ENCODE measurements at places on chromosomes 16 and 17. TPM values are rescaled to one million over a fixed set of nuclear protein-coding genes. Genes with fewer than 3 reads are reported as not detected.
A peak's percentile ranks its signal among the peaks of the same experiment; 100 is the strongest.

Gene HID1
- 16.7 TPM for total RNA-seq

Gene TMED6
- total RNA-seq, result 0.72 TPM

DNA sequence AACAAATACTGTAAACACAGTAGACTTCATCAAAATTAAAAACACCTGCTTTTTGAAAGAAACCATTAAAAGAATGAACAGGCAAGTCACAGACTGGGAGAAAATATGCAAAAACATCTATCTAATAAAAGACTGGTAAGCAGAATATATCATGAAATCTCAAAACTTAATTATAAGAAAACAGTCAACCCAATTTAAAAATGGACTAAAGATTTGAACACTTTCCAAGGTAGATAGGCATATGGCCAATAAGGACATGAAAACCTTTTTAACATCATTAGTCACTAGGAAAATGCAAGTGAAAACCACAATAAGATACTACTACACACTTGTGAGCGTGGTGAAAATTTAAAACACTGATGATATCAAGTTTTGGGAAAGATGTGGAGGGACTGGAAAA, 218.7 kb downstream of the CEP112 start:
- DNase-seq, result no peak

- no peak for DNase-seq
These were observed 103.5 kb upstream of the XYLT1 start for GRCh38 chr16:17574256-17574655.

DNA sequence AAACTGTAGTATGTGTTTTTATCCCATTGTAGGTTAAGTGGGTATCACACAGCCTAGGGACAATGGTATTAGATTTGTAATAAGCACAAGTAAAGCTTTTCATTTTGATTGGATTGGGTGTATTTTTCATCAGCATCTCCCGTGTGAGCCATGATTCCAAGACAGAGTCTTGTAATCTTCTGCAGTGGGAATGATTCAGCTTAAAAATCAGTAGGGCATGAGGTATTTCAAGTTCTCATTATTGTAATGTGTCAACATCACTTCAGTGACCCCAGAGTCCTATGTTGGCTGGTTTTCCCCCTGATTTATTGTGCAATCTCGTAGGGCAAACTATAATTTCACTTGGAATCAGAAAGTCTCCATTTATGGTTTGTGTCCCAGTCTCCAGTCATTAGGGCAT, 833.2 kb upstream of the RBFOX1 start:
- no peak for DNase-seq

- no peak for DNase-seq
These were observed 130.8 kb upstream of the CHMP6 start for GRCh38 chr17:80860703-80861417.

DNA sequence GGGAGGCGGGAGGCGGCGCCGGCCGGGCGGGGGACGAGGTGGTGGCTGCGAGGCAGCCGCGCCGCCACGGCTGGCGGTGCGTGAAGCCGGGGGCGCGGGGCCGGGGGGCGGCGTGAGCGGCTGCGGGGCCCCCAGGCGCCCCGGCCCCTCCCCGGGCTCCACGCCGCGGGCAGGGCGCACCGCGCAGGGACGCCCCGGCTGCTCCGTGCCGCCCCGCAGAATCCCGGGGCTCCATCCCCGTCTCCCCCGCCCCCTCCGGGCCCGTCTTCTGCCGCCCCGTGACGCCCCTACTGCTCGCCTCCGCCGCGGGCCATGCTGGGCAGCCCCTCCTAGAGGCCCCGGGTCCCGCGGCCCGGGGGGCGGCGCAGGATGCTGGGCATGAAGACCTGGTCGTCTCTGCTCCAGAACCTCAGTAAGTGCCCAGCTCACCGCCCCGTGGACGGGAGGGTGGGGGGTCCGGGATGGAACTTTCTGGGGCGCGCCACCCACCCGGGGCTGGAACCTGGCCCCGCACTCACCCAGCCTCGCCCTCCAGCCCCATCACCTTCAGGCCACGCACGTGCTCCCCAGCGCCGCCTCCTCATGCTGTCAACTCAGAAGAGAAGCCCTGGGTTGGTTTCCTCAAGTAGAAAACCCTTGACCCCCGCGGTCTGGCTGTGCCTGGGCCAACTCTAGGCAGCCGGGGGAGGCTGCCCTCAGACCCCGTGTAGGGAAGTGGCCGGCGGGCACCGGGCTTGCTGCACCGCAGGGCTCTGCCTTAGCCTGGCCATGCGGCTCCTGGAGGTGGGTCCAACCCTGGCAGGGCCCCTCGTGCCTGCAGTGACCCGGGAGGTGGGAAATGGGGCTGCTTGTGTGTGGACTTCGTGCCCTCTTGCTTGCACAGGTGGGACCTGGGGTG, 150.2 kb upstream of the GSE1 start:
- no peak for DNase-seq

DNA sequence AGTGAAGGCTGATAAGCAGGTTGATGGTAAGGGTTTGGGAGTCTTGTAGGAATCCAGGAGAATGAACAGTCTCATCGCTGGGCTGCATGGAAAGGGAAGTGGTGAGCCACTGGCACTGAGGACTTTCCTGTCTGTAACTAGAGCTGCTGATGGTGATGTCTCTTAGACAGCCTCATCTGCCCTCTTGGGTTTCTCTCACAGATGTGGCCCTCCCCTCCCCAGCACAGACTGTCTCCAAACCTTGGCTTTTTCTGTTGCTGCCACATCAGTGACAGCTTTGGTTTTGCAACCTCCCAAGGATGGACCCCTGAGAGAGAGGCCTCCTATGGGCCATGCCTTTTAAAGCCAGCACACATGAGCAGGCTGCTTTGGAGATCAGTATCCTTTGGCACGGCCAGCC, 16.9 kb downstream of the PLCG2 start:
- DNase-seq, result no peak

DNA sequence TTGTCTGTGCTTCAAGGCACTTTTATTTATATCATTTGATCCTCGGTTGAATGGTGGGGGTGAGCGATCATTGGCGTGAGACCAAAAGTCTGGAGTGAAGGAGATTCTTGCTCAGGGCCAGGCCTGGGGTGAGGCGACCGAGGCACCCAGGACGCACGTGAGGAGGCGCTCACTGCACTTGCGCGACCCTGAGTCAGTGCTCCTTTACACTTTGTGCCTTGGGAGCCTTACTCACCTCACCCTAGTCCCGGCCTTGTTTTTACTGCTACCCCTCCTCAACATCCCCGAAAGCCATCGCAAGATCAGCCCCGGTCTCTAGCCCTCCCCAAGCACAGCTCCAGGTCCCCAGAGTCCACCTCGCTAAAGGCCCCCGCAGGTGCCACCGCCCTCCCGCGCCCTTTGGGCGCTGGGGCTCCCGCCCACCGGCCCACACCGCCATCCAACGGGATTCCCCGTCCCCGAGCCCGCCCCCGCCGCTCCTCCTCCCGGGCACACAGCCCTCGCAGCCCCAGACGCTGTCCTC, 496 bp downstream of the EZH1 start:
- DNase-seq, result no peak

GRCh38 chr16:6615636-6616035, 717.0 kb upstream of the RBFOX1 start:
- no peak for DNase-seq

GRCh38 chr16:2296661-2297505, 29.0 kb upstream of the RNPS1 start:
- DNase-seq, result peak; percentile 74

Data from WTC11 (cell line).